ENCODE measurements at places on chromosomes 12 and 14.
A peak's percentile ranks its signal among the peaks of the same experiment; 100 is the strongest.

DNA sequence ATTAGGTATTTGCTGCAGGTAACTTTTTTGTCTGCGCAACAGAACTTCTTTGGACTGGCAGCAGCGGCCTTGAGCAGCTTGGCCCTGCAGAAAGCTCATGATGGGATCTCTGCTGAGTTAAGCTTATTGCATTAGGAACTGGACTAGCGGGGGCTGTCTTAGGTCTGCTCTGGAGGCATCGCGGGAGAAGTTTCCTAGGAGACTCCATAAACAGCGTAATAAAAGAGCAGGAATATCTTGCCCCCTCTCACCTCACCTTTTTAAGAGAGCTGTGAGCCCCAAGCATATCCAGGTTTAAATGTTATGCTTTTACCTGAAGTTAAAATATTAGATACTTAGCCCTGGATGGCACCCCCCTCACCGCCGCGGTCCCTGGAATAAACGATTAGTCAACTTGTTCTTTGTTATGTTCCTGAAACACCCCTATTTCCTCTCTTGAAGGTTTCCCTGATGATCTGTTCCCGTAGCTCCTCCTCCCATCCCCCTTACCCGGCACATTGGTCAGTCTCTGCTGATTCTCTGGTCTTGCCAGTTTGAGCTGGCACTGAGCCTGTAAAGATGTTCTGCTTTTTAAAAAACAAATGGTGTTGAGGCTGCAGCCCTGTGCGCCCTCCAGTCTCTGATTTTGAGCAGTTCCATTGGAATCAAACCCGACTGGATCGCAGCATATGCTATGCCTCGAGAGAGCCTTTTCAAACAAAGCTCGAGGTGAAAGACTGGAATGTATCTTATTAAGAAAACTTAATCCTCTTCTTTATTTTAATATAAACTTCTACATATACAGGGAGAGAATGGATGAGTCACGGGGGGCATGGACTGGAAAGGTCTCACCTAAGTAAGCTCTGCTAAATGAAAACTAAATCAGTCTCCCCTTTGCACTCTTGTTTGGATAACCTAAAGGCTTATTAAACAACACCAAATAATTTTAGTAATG is 1.9 kb downstream of the MLXIP start:
- peak overlapping the region; percentile 86 for H3K27ac ChIP-seq
- no peaks in the 10 kb centered on the region for H3K27me3 ChIP-seq
- peak overlapping the region; percentile 90 for H3K4me3 ChIP-seq
- H3K36me3 ChIP-seq = peaks cover 12% of the 10 kb centered on the region
- peaks cover 33% of the 10 kb centered on the region for H3K4me1 ChIP-seq
- no peak for DNase-seq

DNA sequence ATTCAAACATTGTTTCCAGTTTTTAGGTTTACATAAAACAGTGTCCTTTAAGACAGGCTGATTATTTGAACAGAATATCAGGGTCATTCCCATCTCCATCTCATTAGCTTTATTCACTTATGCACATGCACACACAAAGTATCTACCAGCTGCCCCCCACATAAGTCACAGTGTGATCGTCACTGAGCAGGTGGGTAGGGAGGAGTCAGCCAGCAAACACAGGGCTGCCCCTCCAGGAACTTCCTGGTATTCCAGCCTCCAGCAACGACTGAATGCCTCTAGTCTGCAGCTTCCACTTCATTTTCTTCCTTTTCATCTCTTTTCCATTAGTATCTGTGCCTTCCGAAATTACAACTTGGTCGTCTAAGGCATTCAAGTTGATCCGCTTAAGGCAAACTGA is 48.8 kb upstream of the FOXN3 start:
- no peak overlapping the region for H3K4me3 ChIP-seq
- no peaks in the 10 kb centered on the region for H3K4me1 ChIP-seq
- H3K27me3 ChIP-seq = no peaks in the 10 kb centered on the region
- no peaks in the 10 kb centered on the region for H3K36me3 ChIP-seq

DNA sequence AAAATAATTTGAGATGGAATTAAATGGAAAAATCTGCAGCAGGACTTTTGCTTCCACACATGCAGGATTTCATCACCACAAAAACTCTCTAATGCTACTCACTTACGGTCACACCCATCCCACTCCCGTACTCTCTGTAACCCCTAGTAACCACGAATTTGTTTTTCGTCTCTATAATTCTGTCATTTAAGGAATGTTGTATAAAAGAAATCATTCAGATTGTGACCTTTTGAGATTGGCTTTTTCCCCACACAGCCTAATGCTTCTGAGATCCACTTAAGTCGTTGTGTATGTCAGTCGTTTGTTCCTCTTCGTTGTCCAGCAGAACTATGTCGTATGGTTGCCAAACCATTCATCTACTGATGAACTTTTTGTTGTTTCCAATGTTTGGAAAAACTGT is 19.8 kb upstream of the PZP start:
- peaks cover 31% of the 10 kb centered on the region for H3K27me3 ChIP-seq
- no peak overlapping the region for H3K27ac ChIP-seq
- no peak overlapping the region for H3K4me3 ChIP-seq
- DNase-seq = no peak
- no peaks in the 10 kb centered on the region for H3K4me1 ChIP-seq

- no peaks in the 10 kb centered on the region for H3K4me1 ChIP-seq
- no peaks in the 10 kb centered on the region for H3K36me3 ChIP-seq
- peaks cover 12% of the 10 kb centered on the region for H3K27me3 ChIP-seq
- no peak overlapping the region for H3K27ac ChIP-seq
- DNase-seq = no peak
These were observed 55.5 kb downstream of the ANO2 start for GRCh38 chr12:5889381-5890047.

- peaks cover 31% of the 10 kb centered on the region for H3K4me1 ChIP-seq
- no peak overlapping the region for H3K27ac ChIP-seq
- no peaks in the 10 kb centered on the region for H3K36me3 ChIP-seq
- no peak for DNase-seq
- no peak overlapping the region for H3K4me3 ChIP-seq
- H3K27me3 ChIP-seq = peaks cover 13% of the 10 kb centered on the region
These were observed 14.5 kb upstream of the MAP1LC3B2 start for GRCh38 chr12:116544656-116545055.

- no peak for DNase-seq
- no peaks in the 10 kb centered on the region for H3K4me1 ChIP-seq
- H3K27me3 ChIP-seq = peaks cover 6% of the 10 kb centered on the region
- H3K36me3 ChIP-seq = no peaks in the 10 kb centered on the region
These were observed 252.4 kb upstream of the EGLN3 start for GRCh38 chr14:34203251-34203722.

DNA sequence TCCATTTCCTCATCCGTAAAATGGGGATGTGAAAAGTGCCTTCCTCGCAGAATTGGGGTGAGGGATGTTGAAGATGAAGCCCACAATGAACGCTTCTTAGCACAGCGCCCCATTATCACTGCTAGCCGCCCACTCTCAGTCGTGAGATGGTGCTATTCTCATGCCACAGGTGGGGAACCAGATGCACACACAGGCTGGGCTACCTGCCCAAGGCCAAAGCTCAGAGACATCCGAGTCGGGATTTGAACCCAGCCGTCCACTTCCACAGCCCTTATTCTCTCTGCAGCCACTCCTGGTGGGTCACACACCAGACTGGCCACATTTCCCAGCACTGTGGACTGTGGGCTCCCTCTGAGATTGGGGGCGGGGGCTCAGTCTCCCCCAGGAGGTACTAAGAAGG is 55.8 kb downstream of the BCL11B start:
- no peaks in the 10 kb centered on the region for H3K27me3 ChIP-seq
- H3K4me3 ChIP-seq = no peak overlapping the region
- no peak for DNase-seq
- H3K4me1 ChIP-seq = peaks cover 17% of the 10 kb centered on the region
